Liver (tissue), 10 donors: ENCODE measurements at places on chromosomes 6 and 20.

DNA sequence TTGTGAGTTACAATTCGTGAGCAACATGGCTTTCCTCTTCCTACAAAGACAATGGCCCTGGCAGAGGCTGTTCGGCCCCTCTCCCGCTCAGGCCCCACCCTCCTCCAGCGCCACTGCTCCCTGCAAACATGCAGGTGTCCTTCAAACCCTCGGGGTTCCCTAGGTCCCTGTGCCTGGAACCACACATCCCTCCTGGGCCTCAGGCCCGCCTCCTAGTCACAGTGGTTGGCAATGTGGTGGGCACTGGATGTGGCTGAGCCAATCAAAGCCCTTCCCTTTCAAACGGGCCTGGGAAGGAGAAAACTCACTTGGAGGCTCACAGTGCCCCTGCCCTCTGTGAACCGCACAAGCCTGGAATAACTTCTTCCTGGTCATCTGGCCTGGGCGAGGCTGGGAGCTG lies 147.2 kb downstream of the TFAP2C start:
- DNase-seq, result no peak

DNA sequence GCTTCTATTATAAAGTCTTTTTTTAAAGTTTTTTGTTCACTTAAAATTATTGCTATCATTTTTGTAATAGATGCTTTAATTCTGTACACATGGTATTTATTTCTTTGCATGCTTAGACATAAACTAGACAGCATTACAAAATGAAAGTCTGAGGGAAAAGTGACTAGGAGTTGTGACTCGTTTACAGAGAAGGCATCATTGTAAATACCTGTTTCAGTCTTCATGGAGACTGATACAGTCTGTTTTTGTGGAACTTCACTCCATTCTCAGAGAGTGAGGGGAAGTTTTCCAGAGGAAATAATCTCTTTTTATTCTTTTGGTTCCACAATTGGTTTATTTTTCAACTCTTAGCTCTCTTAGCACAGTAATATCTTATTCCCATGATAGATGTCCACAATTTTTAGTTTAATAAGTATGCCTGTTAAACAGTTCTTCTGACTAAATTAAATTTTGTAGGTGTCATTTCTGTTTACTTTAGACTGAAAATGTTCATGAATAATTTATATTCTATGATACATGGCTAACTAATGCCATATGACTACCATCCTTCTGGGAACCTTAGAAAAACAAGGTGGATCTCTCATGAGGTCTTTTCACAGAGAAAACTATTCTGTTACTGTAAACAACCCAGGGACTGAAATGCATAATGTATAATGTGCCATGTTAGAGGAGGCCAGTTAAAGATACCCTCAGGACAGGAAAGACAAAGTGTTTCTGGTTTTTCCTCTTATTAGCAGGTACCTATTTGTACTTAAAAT lies 69.2 kb downstream of the MYO6 start:
- no peak for DNase-seq

DNA sequence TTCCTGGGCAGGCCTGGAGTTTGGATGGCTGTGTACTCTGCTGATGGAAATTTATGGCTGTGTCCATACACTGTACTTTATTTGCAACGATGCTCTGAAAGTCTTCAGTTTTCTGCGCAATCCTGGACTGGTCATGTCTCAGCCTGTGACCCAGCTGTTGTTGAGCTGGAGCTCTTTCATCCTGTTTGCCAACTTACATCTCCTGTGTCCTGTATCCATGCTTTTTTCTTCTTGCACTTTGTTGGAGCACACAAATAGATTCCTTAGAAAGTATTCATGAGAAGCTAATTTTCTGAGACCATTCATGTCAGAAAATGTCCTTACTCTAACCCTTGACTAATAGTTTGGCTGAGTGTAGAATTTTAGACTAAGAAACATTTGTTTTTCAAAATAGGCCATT lies 251.2 kb downstream of the BCKDHB start:
- no peak for DNase-seq

DNA sequence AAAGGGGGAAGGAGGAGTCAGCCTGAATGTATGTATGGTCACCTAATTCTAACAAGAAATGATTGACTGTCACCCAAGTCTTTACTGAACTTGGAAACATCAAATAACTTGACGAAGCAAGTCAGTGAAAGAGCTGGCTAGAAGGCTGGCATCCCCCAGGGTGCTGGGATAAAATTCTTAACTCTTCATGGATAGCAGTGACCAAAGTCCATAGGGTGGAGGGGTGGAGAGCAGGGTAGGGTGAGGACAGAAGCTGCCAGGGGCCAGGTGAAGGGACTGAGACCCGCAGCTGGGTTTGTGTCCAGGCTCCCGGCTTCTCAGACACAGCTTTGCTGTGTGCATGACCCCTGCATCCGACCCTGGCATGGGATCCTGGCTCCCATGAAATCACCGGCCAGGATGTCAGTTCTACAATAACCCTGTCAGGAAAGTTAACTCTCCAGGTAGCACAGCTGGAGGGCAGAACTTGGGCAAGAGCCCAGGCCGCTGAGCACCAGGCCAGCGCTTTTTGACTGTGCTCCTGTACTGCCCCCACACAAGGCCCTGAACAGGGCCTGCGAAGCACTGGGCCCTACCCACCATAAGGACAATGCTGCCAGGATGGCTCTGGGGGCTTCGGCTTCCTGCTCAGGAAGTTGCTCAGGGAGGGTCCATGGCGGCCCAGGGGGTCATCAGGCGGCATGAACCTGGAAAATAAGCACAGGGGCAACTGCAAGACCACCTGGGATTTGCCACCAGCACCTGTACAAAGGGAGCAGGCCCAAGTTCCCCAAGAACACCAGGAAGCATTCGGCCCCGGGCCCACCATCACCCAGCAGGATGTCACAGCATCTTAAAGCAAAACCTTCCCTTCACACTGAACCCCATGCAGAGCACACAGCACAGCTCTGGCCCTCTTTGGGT lies 32.5 kb downstream of the ZC3H12D start:
- DNase-seq, result no peak

- no peak for DNase-seq
Observed at GRCh38 chr20:3763671-3764601, 3.6 kb downstream of the ADISSP start.

DNA sequence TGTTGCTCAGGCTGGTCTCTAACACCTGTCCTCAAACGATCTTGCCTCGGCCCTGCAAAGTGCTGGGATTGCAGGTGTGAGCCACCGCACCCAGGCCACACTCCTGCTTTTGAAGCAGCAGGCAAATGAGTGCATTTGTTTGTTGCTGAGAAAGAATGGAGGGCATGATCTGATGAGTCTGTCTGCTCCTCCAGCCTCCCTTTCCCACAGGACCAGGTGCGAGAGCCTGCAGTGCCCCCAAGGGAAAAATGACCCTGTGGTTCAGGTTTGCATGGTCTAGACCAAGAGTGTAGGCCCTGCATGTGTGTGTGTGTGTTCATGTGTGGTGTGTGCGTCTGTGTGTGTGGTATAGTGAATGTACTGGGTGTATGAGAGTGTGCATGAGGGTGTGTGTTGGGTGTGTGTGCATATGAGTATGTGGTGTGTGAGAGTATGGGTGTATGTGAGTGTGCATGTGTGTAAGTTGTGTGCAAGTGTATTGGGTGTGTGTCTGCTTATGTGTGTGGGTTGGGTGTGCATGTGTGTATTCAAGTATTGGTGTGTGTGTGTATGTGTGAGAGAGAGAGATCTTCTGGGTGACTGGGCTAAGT lies 22.8 kb upstream of the FOXC1 start:
- no peak for DNase-seq

GRCh38 chr6:68634726-68635411 lies at the start of gene ADGRB3:
ADGRB3 (plus strand) TSS chr6:68635282; CDS start chr6:68638676, 3,394 bp downstream.
- DNase-seq, result peak; percentile 55

- DNase-seq, result no peak
Observed at GRCh38 chr20:3248993-3249347, 10.0 kb upstream of the SLC4A11 start.

DNA sequence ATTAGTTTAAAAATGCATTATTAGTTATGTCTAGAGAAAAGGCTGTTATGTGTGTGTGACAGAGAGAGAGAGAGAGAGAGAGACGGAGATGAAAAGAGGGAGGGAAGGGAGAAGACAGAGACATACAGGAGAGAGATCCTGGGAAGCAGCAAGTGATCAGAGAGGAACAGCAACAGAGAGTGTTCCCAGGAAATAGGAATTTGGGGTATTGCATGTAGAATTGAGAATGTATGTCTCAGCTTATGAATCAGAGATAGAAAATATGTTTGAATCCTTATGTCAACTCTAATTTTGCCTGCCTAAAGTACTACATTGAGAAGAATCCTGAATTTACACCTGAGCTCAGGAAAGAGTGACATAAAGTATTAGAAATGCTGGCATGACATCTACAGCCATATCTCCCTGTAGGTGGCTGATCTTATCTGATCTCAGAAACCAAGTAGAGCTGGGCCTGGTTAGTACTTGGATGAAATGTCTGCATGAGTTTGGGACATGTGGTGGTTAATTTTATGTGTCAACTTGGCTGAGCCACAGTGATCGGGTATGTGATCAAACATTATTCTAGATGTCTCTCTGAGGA lies 130.6 kb downstream of the TENT5A start:
- no peak for DNase-seq
